ENCODE measurements at places on chromosomes 3 and 15. TPM values are rescaled to one million over a fixed set of nuclear protein-coding genes. Genes with fewer than 3 reads are reported as not detected.
A peak's percentile ranks its signal among the peaks of the same experiment; 100 is the strongest.

DNA sequence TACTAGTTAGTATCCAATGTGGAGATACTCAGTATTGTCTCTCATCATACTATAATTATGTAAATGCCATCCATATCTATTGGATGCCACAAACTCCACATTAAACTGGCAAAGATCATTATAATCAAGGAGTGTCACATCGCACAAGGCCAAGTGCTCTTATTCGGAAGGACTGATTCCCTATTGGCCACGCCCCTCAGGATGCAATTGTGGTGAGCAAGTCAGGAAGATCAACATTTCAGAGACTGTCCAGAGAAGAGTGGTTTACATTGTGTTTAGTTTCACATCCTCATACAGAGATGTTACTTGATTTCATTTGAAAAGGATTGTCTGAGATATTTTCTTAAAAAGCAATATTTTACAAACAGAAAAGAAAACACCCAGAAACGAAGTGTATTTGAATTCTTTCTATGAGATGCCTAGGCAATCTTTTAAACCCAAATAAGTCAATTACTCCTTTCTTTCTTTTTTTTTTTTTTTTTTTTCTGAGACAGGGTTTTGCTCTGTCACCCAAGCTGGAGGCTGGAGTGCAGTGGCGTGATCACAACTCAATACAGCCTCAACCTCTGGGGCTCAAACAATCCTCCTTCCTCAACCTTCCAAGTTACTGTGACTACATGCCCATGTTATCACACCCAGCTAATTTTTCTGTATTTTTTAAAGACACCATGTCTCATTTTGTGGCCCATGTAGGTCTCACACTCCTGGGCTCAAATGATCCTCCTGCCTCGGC lies 369.1 kb downstream of the RBMS3 start:
- peak; percentile 44 for DNase-seq

DNA sequence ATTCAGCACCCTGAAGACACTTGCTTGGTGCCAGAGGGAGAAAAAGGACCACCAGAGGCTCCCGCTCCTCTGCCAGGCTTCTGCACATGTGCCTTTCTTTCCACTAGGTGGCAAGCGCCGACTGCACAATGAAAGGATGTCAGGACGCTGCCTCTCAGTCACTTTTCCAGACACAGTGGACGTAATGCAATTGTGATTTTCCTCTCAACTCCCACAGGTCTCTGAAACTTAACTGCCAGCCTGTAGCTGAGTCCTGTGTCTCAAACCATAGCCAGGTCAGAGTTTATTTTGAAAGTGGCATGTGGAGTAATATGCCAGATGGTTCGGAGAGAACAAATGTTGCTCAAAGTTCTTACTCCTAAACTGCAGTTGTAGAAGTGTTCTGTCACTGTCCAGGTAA lies 162.9 kb downstream of the ITPR1 start:
- peak; percentile 69 for DNase-seq

DNA sequence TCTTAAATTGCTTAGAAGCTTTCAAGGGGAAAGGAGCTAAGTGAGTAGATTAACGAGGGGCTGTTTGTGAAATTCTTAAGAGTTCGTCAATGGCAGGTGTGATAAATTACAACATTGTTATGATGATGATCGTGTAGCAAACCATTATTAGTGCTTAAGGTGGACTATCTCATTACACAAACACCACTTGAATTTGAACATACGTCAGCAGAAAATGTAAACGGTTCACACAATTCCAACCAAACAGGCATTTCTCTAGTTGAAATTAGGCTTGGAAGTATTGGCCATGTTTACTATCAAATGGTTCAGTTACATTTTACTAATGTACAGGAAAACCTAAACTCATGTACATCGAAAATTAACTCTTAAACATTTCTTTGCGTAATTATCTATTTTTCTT lies 102.8 kb downstream of the PYDC2 start:
- DNase-seq: no peak

GRCh38 chr3:23129817-23130216 lies 73.3 kb upstream of the UBE2E2 start:
- no peak for DNase-seq

DNA sequence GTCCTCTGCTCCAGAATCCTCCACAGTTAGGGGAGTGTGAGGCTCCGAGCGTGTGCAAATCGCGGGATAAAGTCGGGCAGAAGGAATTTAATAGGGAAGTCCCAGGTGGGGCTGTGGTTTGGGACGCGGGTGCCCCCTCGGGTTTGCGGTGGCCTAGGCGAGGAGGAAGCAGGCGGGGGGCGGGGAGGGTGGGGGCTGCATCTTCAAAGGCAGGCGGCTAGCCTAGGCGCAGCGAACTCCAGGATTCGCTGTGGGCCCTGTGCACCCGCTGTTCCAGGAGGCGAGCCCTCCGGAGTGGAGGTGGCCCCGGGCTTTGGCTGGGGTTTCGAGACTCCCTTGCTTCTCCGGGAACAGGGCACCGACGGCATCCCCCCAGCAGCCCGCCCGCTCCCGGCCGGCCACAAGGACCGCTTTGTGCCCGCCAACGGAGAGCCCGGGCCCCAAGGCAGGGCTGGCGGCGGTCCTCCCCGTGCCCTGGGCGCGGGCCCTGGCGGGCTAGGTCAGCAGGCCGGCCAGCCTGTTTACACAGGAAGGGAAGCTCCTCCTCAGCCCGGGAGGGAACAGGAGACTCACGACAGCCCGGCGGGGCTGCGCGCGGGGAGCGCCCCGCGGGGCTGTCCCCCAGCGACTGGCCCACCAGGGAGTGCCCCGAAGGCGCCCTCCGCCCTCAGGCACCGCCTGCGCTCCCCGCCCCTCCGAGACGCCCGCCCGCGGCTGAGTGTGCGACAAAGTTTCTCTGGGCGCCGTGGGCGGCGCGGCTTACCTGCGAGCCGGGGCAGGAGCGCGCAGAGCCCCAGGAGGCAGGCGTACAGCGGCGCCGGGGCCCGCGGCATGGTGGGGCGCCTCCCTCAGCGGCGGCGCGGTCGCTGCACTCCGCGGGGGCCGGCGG lies 753 bp downstream of the ITGB5 start:
- DNase-seq: peak; percentile 25

SERPINI2 gene
- total RNA-seq: not detected

UBR1 gene
- total RNA-seq: 30.7 TPM
